Lung (tissue), 17 donors: ENCODE measurements at places on chromosomes 1 and 21. TPM values are rescaled to one million over a fixed set of nuclear protein-coding genes. Genes with fewer than 3 reads are reported as not detected.

DNA sequence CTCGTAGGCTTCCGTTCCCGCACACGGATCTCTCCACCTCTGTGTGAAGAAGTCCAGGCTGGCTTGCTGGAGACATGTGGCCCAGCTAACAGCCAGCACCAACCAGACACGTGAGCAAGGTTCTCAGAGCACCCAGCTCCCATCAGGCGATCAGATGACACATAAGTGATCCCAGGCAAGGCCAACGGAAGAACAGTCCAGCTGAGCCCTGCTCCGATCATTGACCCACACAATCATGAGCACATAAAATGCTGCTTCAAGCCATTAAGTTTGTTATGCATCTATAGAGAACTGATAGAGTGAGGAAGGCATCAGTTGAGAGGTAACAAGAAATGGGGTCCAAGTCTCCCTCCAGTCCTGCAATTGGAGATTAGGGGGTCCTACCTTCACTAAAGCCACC lies 15.4 kb downstream of the C1orf198 start:
- no peak overlapping the region for H3K27ac ChIP-seq
- H3K36me3 ChIP-seq: peaks cover 18% of the 10 kb centered on the region
- no peak for DNase-seq
- H3K27me3 ChIP-seq: no peaks in the 10 kb centered on the region

GRCh38 chr1:166855558-166855957 lies 16.3 kb downstream of the POGK start:
- H3K36me3 ChIP-seq: peaks cover 36% of the 10 kb centered on the region
- no peak overlapping the region for H3K4me3 ChIP-seq
- DNase-seq: no peak
- no peaks in the 10 kb centered on the region for H3K27me3 ChIP-seq

RNF11 gene
- total RNA-seq: 149 TPM

DNA sequence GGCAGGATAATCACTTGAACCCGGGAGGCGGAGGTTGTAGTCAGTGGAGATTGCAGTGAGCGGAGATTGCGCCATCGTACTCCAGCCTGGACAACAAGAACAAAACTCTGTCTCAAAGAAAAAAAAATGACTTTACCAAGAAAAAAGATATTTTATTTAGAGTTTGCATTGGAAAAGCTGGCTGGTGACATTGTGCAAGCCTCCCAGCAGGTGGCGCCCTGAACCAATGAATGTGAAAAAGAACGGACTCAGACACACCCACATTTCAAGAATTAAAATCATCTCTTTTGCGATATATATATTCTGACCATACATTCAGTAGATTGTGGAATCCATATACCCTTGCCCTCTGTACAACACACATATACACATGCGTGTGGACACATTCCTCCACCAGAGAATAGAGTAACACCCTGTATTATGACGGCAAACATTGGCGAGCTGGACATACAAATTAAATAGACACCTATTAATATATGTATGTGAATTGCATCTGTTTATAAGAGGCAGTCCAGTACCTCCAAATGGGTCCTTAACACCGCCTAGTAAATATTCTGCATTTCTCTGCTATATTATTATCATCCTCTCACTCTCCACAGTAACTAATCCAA lies 39.0 kb upstream of the CADM3 start:
- no peak overlapping the region for H3K27ac ChIP-seq
- no peaks in the 10 kb centered on the region for H3K4me1 ChIP-seq
- DNase-seq: peak; percentile 49
- no peak overlapping the region for H3K4me3 ChIP-seq

DNA sequence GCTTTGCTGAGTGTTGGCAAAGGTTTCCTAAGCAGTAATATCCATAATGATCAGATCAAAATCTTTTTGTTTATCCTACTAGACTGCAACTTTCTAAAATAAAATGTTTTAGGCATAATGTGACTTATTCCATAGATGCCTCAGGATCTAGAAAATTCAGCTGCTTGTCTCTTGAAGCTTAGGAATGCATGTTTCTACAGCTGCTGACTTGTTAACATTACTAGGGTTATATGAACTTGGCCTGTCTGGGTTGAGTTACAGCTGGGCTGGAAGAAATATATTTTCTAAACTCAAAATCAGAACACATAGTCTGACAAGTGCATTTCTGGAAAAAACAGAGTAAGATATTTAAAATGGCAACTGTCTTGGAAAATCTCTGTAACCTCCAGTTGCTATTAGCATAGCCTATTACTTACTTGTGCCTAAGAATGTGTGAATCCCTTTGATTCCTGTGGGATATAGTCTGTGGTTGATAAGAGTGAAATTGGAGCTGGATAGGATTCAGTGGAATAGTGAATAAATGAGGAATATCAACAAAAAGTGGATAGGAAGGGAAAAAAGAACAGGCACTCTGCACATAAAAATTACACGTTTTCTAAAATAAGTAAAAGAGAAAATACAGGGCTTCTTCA lies 61.2 kb downstream of the RGS4 start:
- H3K27ac ChIP-seq: no peak overlapping the region
- no peaks in the 10 kb centered on the region for H3K36me3 ChIP-seq
- no peaks in the 10 kb centered on the region for H3K27me3 ChIP-seq
- DNase-seq: peak; percentile 25
- no peaks in the 10 kb centered on the region for H3K4me1 ChIP-seq

GRCh38 chr1:183711741-183712361 lies 58.7 kb upstream of the APOBEC4 start:
- H3K4me1 ChIP-seq: no peaks in the 10 kb centered on the region
- DNase-seq: no peak
- H3K27me3 ChIP-seq: no peaks in the 10 kb centered on the region
- H3K4me3 ChIP-seq: no peak overlapping the region
- H3K27ac ChIP-seq: no peak overlapping the region
- no peaks in the 10 kb centered on the region for H3K36me3 ChIP-seq

- no peaks in the 10 kb centered on the region for H3K4me1 ChIP-seq
- H3K4me3 ChIP-seq: no peak overlapping the region
- DNase-seq: no peak
- H3K27me3 ChIP-seq: no peaks in the 10 kb centered on the region
- no peaks in the 10 kb centered on the region for H3K36me3 ChIP-seq
Measured at GRCh38 chr1:232662910-232663309, 33.0 kb upstream of the SIPA1L2 start.

DUSP10 gene
- total RNA-seq: 12.0 TPM

KRTAP21-2 gene
- not detected for total RNA-seq

LINGO4 gene
- total RNA-seq: 0.40 TPM

GRCh38 chr1:54695221-54695620 lies 20.4 kb upstream of the TTC4 start:
- DNase-seq: no peak
- no peaks in the 10 kb centered on the region for H3K36me3 ChIP-seq
- H3K4me3 ChIP-seq: no peak overlapping the region

DNA sequence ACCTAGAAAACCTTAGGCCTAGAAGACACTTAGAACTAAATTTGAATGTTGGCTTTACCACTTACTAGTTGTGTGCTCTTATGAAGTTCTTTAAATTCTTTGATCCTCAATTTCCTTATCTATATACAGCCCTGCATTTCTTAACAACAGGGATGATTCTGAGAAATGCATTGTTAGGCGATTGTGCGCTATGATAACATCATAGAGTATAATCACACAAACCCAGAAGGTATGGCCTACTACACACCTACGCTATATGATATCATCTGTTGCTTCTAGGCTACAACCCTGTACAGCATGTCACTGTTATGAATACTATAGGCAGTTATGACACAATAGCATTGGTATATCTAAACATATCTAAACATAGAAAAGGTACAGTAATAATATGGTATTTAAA lies 137.4 kb downstream of the CHD1L start:
- no peak overlapping the region for H3K27ac ChIP-seq
- no peaks in the 10 kb centered on the region for H3K4me1 ChIP-seq
- H3K27me3 ChIP-seq: no peaks in the 10 kb centered on the region
- H3K36me3 ChIP-seq: no peaks in the 10 kb centered on the region

DNA sequence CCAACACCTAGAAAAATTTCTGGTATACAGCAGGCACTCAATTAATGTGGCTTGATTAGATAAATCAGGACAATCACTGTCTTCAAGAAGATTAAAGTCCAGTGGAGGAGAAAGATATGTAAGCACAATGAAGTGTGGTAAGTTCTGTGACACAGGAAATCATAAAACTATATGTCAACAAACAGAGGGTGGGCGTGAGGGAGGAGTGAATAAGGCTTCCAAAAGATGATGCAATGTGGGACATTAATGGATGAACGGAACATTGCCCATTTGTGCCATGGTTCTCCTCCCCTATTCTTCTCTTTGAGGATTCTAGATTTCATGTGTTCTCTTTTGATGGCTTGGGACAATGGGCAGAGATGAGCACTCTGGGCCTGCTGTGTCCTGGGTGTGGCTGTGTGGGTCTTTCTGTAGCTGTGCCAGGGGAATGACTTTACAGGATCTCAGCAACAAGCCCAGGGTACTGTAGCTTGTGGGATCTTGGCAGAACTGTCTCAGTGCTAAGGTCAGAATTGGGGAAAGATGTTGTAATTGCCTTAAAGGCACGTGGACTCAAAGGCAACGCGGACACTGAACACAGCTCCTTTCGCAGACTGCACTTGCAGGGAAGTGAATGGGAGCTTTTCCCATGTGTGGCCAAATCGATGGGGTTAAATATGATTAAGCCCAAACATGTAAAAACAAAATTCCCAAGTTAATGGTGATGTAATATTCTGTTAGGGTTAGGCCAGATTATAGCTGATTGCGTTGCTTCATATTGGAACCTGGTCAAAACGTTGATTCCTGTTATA lies 366.9 kb downstream of the TGFB2 start:
- H3K4me3 ChIP-seq: no peak overlapping the region
- no peak overlapping the region for H3K27ac ChIP-seq
- H3K27me3 ChIP-seq: no peaks in the 10 kb centered on the region
- no peaks in the 10 kb centered on the region for H3K4me1 ChIP-seq
- peak; percentile 44 for DNase-seq

SYTL1 gene
- 10.5 TPM for total RNA-seq

OR6Y1 gene
- total RNA-seq: not detected

DNA sequence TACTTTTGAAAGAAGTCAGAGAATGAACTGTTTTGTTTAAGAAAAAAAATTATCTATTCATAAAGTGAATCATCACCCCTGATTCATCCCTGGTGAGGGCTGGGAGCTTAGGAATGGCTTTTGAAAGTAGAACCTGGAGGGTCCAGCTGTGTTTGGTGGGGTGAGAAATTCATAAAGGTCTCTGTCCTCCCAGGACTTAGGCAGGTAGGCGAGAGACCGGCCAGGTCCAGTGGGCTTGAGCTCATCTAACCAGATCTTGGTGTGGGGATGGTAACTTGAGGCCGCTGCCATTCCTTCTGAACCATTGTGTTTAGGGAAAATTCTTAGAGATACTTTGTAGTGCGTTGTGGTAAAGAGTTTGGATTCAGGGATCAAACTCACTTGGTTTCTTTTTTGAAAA lies 156.8 kb upstream of the TNR start:
- no peak overlapping the region for H3K27ac ChIP-seq
- H3K4me1 ChIP-seq: no peaks in the 10 kb centered on the region
- no peak overlapping the region for H3K4me3 ChIP-seq
- no peaks in the 10 kb centered on the region for H3K36me3 ChIP-seq
- DNase-seq: no peak

GRCh38 chr1:43706598-43707189 lies 642 bp upstream of the ST3GAL3 start:
- peak; percentile 30 for DNase-seq
- peak overlapping the region; percentile 51 for H3K4me3 ChIP-seq
- H3K27ac ChIP-seq: peak overlapping the region; percentile 48
- peaks cover 5% of the 10 kb centered on the region for H3K4me1 ChIP-seq

RGS13 gene
- 1.3 TPM for total RNA-seq

LIN28A gene
- not detected for total RNA-seq

- H3K4me3 ChIP-seq: no peak overlapping the region
- H3K4me1 ChIP-seq: no peaks in the 10 kb centered on the region
- no peak for DNase-seq
- no peaks in the 10 kb centered on the region for H3K27me3 ChIP-seq
- no peak overlapping the region for H3K27ac ChIP-seq
- H3K36me3 ChIP-seq: no peaks in the 10 kb centered on the region
Measured at GRCh38 chr1:229989591-229990248, 77.3 kb upstream of the GALNT2 start.

DNA sequence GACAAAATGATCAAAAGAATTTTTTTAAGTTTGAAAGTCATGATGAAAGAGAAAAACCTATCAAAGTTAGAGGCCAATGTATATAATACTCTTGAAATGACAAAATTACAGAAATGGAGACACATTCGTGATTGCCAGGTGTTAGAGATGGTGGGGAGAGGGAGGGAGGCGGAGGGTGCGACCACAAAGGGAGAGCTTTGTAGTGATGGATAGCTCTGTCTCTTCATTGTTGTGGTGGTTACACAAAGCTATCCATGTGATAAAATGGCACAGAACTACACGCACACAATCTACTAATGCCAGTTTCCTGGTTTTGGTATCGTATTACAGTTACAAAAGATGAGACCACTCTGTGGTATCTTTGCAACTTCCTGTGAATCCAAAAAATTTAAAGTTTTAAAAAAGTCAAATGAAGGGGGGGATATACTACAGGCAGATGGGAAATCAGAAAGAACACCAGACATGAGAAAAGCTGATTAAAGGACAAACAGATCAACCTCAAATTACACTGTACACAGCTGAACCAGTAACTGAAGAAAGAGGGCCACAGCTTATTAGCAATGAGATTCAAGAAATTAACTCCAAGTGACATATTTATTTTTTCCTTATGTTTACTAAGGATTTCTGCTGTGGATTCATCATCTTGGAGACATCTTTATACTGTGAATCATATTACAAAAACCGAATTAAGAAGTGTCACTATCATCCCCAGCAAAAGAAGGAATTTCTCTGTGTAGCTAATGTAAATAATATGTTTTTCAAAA lies 199.1 kb downstream of the SLC45A1 start:
- no peaks in the 10 kb centered on the region for H3K27me3 ChIP-seq
- peaks cover 2% of the 10 kb centered on the region for H3K4me1 ChIP-seq
- H3K36me3 ChIP-seq: no peaks in the 10 kb centered on the region
- DNase-seq: peak; percentile 68
- H3K4me3 ChIP-seq: no peak overlapping the region

CGN gene
- total RNA-seq: 74.9 TPM

DNA sequence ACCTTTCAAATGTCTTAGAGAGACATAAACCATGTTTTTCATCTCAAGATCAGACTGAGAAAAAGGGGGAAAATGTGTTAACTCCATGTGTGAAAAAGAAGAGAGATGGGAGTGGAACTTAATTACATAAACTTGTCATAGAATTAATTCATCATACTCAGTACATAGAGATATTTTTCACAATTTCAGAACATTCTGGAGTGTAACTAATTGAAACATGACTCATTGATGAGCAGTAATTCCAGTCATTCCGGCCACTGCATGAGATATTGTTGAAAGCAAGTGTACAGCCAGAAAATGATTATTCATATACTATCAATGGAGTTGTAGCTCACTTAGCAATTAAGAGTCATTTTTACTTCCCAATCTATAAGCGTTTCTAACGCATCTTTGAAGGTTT lies 739.3 kb downstream of the LTN1 start:
- H3K27me3 ChIP-seq: no peaks in the 10 kb centered on the region
- no peaks in the 10 kb centered on the region for H3K36me3 ChIP-seq
- peaks cover 4% of the 10 kb centered on the region for H3K4me1 ChIP-seq
- H3K27ac ChIP-seq: no peak overlapping the region
